ENCODE measurements at places on chromosomes 2 and 18.

DNA sequence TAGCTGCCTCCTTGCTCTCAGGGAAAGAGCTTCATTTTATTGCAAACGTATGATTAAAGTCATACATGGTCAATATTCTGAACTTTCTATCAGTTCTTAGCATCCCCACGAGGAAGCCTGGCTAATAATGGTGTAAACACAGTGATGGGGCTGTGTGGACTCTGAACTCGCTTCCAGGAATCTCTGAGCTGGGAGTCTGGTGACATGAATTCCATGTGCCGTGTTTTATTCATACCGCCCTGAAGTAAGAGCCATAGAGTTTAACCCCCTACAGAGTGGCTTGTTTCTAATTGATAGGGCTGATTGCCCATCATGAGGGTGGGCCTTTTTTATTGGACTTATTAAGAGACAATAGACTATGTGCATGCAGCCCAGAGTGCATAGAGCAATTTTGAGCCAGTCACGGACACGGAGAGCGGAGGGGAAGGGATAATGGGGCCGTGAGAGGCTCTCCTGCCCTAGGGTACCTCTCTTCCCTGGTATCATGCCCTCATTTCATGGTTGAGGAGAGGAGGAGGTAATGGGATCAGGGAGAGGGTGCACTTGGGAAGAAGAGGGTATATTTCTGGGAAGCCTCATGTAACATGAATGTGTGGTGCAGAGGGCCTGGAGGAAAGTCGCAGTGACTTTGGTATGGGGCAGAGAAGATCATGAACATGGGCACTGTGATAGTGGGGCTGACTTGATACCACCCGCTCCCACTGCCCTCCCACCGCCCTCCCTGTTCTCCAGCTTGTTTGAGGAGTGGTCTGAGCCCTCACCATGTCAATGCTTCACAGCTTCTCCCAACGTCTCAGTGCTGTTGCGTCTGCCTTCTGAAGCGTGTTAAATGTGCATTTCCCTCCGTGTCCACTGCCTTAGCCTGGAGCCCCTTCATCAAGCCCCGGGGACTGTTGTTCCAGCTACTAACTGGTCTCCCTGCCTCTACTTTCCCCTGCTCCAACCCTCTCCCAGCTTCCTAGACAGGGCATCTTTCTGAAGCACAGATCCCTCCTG, 73.2 kb downstream of the IL1R2 start:
- no peak for DNase-seq

DNA sequence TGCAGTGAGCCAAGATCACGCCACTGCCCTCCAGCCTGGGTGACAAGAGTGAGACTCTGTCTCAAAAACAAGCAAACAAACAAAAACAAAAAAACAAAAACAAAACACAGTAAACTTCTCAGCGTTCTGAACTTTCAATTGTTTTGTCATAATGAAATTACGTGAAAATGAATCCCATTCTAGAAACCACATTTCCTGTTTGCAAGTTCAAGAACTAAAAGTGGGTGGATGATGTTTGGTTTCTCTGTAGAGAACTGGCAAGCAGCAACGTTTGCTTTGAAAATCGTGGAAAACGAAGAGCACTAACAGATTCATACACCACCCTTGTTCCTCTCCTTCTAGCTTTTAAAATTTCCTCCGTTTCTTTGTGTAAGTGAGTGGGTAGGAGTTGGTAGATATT, 226.1 kb upstream of the LYPD1 start:
- no peak for DNase-seq

DNA sequence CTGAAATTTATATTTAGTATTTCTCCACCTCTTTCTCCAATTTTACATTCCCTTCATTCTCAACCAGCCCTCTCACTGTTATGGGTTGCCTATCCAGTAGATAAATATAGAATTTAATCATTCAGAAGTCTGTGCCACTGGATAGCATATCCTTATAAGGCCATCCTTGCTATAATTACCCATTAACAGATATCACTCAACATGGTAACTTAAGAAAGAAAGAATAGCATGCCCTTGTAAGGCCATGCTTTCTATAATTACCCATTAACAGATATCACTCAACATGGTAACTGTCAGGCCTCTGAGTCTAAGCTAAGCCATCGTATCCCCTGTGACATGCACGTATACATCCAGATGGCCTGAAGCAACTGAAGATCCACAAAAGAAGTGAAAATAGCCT, 1137.4 kb upstream of the FAM98A start:
- no peak for DNase-seq

GRCh38 chr18:44651478-44651877, 29.2 kb upstream of the SETBP1 start:
- DNase-seq = no peak

DNA sequence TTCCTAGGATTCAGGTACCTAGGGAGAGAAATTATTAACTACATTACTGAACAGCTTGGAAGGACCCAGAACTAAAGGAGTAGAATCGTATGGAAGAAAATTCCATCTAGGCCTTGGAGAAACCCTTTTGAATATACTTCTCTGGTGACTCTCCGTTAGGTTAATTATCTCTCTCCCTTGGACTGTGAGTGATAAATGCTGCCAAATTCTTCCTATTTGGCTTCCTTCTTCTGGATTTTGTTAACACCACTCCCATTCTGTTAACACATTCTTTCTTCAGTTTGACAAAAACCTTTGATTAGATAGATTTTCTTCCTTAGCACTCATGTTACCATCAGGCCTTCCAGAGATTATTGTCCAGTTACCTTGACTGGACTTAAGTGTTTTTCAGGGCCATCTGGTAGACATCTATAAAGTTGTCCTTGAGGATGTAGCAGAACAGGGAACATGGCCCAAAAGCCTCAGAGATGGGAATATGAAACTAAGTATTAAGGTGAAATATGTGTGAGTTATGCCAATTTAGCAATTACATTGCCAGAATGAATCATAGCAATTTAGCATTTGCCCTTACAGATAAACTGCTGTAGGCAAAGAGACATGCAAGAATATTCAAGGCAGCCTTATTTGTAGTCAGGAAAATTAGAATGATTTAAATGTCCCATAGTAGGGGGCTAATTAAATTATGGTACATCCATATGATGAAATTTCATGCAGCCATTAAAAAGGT, 6.7 kb downstream of the CYP27A1 start:
- DNase-seq = no peak

GRCh38 chr2:241798631-241799521, 10.1 kb upstream of the NEU4 start:
- no peak for DNase-seq

- no peak for DNase-seq
These were observed 111.6 kb upstream of the PIEZO2 start for GRCh38 chr18:11260961-11261461.

DNA sequence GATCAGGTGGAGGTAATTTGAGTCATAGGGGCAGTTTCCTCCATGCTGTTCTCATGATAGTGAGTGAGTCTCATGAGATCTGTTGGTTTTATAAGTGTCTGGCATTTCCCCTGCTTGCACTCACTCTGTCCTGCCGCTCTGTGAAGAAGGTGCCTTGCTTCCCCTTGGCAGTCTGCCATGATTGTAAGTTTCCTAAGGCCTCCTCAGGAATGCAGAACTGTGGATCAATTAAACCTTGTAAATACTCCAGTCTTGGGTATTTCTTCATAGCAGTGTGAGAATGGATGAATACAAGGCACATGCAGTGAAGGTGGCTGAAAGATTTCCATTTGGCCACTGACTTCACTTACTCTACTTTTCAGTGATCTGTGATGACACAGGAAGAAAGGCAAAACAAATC, 133.7 kb downstream of the SH3BP4 start:
- DNase-seq = no peak

DNA sequence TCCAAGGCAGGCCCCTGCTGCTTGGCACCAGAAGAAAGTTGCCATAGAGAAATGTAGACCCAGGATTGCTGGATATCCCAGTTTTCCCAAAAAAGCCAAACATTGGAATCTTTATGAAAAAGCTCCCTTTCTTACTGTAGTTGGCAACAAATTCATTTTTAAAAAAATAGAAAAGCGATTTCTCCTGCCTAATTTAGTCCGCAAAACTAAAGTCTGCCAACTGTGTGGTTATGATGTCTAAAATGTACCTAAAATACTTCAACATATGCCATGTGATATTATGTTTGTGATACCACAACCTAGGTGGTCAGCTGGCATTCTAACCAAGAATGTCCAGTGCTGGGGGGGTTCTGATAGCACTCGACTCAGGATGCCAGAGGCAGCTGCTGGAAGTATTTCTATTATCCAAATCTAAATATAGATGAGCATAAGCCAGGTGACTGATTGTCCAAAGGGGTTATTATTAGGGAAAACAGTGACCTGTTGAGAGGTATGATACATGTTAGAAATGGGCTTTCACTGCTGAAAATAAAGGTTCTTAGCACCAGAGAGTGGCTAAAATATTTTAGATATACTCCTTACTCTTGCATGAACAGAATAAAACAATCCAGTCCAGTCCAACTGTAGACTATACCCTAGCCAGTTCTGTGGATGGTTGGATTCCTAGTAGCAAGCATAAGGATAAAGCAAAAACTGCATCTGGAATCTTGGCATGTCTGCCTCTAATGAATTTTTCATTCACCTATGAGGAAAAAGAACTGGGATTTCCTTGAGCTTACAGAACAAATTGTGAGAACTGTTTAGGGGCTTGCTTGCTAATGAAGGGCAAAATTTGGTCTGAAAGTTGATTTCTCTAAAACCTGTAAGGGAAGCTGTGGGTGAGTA, 101.7 kb downstream of the STK39 start:
- no peak for DNase-seq
